ENCODE measurements at places on chromosomes 5 and 9. TPM values are rescaled to one million over a fixed set of nuclear protein-coding genes. Genes with fewer than 3 reads are reported as not detected.

The IFNK gene
- not detected for total RNA-seq

The DENND1A gene
- 34.5 TPM for total RNA-seq

The DMGDH gene
- total RNA-seq, result 2.8 TPM

The SCGB3A2 gene
- total RNA-seq, result not detected

The C5orf63 gene
- total RNA-seq, result 4.8 TPM

The IL4 gene
- total RNA-seq, result not detected

DNA sequence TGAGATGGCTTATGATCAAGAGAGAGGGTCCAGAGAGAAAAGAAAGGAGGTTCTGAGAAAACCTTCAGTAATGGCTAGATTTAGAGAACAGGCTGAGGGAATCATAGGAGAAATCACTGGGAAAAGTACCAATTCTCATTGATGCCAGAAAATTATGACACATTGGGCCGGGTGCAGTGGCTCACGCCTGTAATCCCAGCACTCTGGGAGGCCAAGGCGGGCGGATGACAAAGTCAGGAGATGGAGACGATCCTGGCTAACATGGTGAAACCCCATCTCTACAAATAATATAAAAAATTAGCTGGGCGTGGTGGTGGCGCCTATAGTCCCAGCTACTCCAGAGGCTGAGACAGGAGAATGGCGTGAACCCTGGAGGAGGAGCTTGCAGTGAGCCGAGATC lies 29.5 kb upstream of the PLIN2 start:
- peak; percentile 26 for DNase-seq
- no peak overlapping the region for H3K4me3 ChIP-seq
- H3K4me1 ChIP-seq, result no peaks in the 10 kb centered on the region
- no peak overlapping the region for H3K27ac ChIP-seq
- no peaks in the 10 kb centered on the region for H3K36me3 ChIP-seq
- H3K27me3 ChIP-seq, result no peaks in the 10 kb centered on the region

- no peak overlapping the region for H3K27ac ChIP-seq
- no peaks in the 10 kb centered on the region for H3K4me1 ChIP-seq
- H3K27me3 ChIP-seq, result no peaks in the 10 kb centered on the region
- no peaks in the 10 kb centered on the region for H3K36me3 ChIP-seq
- no peak overlapping the region for H3K4me3 ChIP-seq
Measured at GRCh38 chr5:107203243-107203642, 467.5 kb downstream of the EFNA5 start.

DNA sequence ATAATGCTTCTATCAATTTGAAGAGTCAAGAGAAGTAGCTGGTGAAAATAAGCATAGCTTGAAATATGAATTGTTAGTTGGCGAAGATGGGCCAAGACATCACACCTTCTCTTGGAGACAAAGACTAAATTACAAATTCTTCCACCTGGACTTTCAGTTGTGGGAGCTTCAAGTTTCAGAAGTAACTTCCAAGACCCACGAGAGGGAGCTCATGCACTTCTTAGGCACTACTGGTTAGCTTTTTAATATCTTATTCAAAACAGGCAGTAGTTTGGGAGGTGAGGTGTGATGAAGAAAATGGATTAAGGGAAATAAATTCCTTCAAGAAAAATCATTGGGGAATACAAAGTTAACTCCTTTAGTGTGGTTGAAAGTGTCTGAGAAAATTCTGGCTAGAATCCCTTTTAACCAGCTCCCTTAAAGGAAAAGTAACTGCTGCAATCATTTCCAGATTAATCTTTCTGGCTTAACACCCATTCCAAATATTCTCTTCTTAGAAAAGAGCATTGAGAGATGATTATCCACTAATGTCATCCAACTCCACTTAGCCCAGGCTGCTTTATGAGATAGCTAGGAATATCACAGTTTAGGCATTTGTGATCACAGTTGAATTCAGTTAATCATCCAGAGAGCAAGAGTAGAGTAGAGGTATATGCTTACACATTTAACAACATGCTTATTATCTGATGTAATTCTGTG lies 139.5 kb upstream of the DMRTA1 start:
- DNase-seq, result no peak
- no peaks in the 10 kb centered on the region for H3K36me3 ChIP-seq
- no peaks in the 10 kb centered on the region for H3K4me1 ChIP-seq
- H3K27me3 ChIP-seq, result no peaks in the 10 kb centered on the region
- no peak overlapping the region for H3K4me3 ChIP-seq

DNA sequence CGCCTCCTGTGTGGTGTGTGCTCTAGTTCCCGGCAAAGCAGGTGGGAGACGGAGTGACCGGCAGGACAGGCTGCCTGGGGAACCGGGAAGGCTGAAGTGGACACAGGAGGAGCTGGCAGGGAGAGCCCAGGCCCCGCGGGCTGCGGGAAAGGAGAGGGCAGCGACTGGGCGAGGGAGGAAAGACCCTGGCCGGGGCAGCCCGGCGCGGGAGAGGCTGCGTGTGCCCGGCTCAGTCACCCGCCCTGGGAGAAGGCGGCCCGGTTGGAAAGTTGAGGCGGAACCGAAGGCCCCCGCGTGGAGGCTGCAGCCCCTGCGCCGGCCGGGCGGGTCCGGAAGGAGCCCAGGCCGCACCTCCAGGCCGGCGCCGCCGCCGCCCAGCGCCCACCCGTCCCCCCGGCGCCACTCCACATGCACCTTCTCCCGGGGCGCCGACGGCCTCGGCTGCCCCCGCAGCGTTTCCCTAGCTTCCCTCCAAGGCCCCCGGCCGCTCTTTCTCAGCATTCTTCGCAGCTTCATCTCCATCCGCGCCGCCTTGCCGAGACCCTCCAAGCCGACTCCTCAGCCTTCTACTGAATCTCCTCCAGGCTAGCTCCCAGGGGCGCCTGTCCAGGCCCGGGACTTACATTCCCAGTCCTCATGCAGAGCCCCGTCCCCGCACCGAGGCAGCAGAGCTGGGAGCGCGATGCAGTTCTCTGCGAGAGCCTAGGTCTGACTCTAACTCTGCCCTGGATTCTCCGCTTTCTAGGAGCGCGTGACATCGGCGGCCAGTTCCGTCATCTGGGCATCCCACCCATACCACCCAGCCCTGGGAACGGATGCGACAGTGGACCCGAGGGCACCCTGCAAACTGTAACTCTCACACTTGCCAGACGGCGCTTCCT lies 152.0 kb downstream of the ERCC6L2 start:
- no peaks in the 10 kb centered on the region for H3K36me3 ChIP-seq
- no peak overlapping the region for H3K27ac ChIP-seq
- H3K4me3 ChIP-seq, result no peak overlapping the region
- H3K27me3 ChIP-seq, result no peaks in the 10 kb centered on the region
- DNase-seq, result no peak
- H3K4me1 ChIP-seq, result no peaks in the 10 kb centered on the region

DNA sequence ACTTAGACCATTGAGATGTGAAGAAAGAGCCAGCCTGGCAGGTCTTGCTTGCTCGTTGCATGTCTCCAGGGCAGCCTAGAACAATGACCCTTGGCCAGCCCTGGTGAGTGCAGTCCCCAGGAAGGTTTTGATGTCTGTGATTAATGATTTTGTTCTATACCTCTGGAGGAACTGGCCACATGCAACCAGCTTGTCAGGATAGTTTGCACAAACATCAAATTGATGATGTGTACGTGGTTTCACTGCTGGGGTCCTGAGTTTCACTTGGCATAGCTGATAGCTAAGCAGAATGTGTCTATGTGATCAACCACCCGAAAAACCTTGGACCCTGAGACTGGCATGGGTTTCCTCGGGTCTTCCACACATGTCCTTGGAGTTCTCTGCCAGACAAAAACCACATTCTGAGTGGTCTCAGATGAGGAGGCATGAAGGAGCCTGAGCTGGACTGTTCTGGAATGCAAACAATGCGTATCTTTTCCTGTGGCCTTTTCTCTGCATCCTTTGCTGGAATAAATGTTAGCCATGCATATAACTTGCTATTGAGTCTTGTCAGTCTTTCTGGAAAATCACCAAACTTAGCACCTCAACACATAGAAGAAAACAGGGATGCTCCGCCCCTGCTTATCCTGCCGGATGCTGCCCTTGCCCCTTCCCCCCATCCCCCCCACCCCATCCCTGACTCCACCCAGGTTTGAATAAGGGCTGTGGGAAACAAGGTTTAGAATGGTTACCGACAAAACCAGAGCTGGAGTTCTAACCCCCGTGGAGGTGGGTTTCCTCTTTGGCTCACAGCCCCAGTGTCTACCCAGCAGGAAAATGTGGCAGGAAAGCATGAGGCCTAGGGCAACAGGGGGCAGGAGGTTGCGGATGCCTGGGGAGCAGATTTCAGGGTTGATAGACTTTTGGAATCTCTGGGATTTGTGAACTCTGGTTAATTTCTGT lies 50.1 kb upstream of the ANKRD33B start:
- no peaks in the 10 kb centered on the region for H3K27me3 ChIP-seq
- no peaks in the 10 kb centered on the region for H3K36me3 ChIP-seq
- no peak overlapping the region for H3K27ac ChIP-seq
- H3K4me3 ChIP-seq, result no peak overlapping the region
- no peak for DNase-seq

- no peaks in the 10 kb centered on the region for H3K36me3 ChIP-seq
- H3K4me3 ChIP-seq, result no peak overlapping the region
- H3K27ac ChIP-seq, result no peak overlapping the region
- H3K4me1 ChIP-seq, result no peaks in the 10 kb centered on the region
- no peak for DNase-seq
Measured at GRCh38 chr9:27847818-27848217, 274.5 kb upstream of the C9orf72 start.

GRCh38 chr9:76441551-76442322 lies 17.2 kb upstream of the GCNT1 start:
- no peaks in the 10 kb centered on the region for H3K36me3 ChIP-seq
- no peaks in the 10 kb centered on the region for H3K27me3 ChIP-seq
- no peak overlapping the region for H3K4me3 ChIP-seq
- H3K27ac ChIP-seq, result no peak overlapping the region
- DNase-seq, result no peak

DNA sequence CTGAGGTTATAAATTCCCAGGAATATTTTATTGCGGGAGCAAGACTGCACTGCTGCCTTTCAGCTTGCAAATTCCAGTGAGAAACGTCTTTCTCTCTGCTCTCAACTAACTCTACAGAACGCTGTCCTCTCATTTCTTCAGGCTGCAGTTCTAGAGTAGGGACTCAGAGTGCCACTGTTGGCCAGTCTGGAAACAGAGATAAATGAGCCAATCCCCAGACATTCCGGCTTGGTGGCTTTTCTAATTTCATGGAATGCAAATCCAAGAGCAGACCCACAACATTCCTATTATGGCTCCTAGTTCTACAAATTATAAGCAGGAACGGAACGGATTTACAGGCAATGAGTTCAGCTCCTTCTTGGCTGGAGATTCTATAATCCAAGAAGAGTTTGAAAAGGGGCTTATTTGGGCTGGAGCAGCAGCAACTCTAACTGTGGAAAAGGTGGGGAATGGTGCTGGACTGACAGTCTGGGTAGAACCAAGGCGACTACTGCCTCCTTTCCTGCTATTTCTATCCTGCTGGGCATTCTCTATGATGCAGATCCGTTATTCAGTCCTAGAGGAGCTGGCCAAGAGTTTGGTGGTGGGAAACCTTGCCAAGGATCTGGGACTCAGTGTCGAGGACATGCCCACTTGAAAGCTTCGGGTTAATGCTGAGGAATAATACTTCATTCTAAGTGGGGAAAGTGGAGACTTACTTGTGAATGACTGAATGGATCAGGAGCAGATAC lies 9.3 kb downstream of the PCDHGA12 start:
- H3K27me3 ChIP-seq, result no peaks in the 10 kb centered on the region
- no peak overlapping the region for H3K4me3 ChIP-seq
- no peak overlapping the region for H3K27ac ChIP-seq

DNA sequence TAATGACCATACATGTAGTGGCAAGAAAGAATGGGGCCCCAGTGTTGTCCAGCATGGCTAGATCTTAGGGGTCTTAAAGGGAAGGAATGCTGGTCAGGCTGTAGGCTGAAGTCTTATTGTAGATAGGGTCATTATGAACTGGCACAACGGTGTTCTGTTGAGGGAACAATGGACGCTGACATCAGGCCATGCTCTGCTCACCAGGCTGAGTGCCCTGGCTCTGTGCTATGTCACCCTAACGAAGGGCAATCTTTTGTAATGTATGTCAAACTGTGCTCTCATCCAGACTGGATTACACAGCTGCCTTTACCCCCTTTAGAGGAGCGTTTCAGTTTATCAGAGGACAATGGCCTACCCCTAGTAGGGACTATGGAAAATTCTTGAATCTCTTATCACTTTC lies 14.6 kb upstream of the ZNF608 start:
- H3K27me3 ChIP-seq, result no peaks in the 10 kb centered on the region
- DNase-seq, result no peak
- no peak overlapping the region for H3K27ac ChIP-seq
- no peaks in the 10 kb centered on the region for H3K36me3 ChIP-seq
- no peaks in the 10 kb centered on the region for H3K4me1 ChIP-seq

DNA sequence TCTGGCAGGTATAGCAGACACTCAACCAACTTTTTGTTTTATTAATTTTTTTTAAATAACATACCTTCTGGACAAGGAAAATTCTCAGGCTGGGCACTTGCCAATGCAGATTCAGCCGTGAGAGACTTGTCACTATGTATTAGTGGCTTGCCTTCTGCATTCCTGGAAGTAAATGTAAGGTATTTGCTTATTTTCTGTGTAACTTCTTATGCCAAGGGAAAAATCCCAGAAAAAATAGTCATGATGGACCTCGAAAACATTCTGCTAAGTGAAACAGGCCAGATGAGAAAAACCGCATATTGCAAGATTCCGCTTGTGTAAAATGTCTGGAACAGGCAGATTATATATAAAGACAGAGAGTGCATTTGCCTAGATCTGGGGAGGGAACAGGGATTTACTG lies 260.3 kb upstream of the DAPK1 start:
- no peak overlapping the region for H3K27ac ChIP-seq
- H3K4me3 ChIP-seq, result no peak overlapping the region
- DNase-seq, result no peak
- H3K4me1 ChIP-seq, result no peaks in the 10 kb centered on the region
- H3K27me3 ChIP-seq, result no peaks in the 10 kb centered on the region

GRCh38 chr5:68384936-68385594 lies 169.5 kb downstream of the PIK3R1 start:
- no peaks in the 10 kb centered on the region for H3K4me1 ChIP-seq
- H3K27ac ChIP-seq, result no peak overlapping the region
- no peaks in the 10 kb centered on the region for H3K27me3 ChIP-seq
- H3K36me3 ChIP-seq, result no peaks in the 10 kb centered on the region
- DNase-seq, result no peak

- H3K36me3 ChIP-seq, result no peaks in the 10 kb centered on the region
- H3K27ac ChIP-seq, result no peak overlapping the region
- no peaks in the 10 kb centered on the region for H3K4me1 ChIP-seq
- no peaks in the 10 kb centered on the region for H3K27me3 ChIP-seq
- H3K4me3 ChIP-seq, result no peak overlapping the region
Measured at GRCh38 chr5:93890657-93891056, 149.3 kb upstream of the POU5F2 start.
